ENCODE measurements at places on chromosomes 3 and 15.

DNA sequence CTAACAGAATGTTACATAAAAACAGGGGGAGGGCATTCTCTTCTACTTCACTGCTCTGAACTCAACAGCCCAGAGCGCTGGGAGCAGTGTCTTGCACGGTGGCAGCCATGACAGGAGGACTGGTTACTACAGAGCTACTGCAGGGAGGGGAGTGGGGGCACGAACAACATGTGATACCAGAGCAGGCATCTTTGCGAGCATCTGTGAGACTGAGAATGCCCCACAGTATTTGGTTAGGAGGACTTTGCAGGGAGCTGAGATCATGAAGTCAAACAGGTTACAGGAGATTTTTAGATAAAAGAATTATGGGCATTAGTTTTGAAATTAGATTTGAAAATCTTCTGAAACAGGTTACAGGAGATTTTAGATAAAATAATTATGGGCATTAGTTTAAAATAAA lies 58.8 kb upstream of the GOLGA8B start:
- DNase-seq = no peak

DNA sequence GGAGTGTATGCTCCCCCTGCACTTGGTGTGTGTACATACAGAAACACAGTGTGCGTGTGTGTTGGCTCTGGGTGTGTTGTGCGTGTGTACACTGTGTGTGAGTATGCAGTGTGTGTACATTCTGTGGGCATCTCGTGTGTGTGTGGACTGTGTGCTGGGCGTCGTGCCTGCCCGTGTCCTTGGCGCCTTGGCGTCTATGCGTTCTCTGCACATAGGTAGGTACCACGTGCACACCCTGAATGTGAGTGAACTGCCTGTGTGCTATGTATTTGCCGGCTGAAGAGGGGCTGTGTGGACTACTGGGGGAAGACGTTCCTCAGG lies 481 bp upstream of the ECE2 start:
- no peak for DNase-seq

DNA sequence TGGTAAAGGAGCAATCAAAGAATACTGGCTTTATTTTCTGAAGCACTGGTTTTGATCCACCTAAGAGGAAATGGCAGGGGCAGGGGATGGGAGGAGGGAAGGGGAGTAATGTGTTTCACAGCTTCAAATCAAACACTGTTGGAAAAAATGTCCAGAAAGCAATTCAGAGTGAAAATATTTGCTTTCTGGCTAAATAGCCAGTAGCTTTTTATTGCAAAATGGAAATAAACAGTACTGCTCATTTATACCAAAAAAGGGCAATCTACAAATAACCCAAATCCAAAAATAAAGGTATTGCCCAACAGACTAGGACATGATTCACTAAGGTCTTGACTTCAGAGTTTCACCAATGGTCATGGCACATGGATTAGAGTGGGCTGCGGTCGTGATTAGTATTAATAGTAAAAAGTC lies 279.3 kb upstream of the THBS1 start:
- DNase-seq = no peak

DNA sequence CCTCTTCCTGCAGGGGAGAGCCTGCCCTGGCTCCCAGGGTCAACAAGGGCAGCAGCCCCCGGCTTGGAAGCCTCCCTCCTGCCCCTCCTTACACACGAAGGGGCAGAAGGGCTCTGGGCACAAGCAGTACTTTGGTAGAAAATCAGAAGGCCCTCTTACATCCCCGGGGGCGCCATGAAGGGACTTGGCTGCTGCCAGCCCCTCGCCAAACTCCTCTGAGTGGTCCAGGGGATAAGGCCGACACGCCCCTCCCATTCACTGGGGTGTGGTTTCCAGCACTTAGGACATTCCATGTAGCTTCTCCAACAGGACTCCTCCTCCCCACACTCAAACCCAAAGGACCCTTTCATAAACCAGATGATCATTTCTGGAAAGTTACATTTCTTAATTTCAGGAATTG lies 1.2 kb upstream of the ST8SIA2 start:
- no peak for DNase-seq

DNA sequence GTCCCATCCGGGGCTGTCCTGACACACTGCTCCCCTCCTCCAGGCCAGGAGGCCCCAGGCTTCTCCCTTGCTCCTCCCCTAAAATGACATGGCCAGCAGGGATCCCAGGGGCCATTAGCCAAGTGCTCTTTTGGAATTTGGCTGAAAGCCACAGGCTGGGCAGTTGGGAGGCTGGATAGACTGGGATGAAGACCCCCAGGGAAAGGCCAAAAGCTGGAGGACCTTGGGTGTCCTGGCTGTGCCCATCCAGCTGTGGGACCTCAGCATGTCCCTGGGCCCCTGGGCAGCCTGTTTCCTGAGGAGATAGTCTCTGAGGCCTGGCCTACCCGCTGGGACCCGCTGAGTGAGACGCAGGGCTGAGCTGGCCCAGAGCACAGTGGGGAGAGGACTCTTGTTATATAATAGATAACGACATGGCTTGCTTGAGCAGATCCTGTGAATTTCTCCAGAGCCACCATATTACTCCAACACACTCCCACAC lies 5.7 kb upstream of the PDE8A start:
- no peak for DNase-seq

DNA sequence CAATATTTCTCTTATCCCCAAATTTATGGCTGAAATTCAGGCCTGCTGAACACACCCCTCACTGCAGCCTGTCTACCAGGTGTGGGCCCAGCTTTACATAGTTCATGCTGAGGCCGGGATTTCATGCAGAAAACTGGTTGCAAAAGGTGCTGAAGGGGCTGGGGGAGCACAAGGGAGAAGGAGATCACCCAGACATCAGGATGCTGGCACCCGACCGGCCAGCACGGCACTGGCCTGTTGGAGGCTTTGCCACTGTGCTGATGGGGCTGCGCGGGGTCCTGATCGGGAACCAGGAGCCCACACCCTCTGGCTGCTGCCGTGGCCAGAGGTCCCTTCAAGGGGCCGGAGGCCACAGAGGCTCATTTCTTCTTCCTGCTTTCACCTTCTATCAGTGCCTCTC lies 177.9 kb upstream of the C2CD4B start:
- DNase-seq = no peak

DNA sequence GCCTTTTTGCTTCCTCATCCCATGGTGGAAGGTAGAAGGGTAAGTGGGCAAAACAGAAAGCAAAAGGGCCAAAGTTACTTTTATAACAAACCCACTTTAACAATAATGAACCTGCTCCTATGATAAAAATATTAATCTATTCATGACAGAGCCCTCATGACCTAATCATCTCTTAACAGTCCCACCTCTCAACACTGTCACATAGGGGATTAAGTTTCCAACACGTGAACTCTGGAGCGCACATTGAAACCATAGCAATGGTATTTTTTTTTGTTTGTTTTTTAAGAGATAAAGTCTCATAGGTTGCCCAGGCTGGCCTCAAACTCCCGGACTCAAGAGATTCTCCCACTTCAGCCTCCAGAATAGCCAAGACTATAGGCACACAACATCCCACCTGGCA lies 30.7 kb downstream of the KATNBL1 start:
- no peak for DNase-seq

DNA sequence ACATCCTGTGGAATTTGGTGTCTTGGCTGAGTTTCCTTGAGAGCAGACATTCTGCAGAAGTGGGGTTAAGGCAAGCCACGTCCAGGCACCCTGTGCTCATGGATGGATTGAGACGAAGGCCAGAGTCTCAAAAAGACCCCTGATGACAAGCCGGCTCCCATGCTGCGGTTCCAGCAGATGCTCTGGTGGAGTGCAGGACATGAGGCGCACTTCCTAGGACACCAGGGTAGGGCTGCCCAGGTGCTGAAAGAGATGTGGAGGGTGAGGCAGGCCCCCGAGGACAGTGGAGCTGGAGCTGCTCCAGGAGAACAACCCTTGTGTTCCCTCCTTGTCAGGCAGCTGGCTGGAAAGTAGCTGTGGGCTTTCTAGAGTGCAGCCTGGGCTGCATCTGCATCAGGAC lies 81.0 kb downstream of the ASB7 start:
- DNase-seq = no peak

DNA sequence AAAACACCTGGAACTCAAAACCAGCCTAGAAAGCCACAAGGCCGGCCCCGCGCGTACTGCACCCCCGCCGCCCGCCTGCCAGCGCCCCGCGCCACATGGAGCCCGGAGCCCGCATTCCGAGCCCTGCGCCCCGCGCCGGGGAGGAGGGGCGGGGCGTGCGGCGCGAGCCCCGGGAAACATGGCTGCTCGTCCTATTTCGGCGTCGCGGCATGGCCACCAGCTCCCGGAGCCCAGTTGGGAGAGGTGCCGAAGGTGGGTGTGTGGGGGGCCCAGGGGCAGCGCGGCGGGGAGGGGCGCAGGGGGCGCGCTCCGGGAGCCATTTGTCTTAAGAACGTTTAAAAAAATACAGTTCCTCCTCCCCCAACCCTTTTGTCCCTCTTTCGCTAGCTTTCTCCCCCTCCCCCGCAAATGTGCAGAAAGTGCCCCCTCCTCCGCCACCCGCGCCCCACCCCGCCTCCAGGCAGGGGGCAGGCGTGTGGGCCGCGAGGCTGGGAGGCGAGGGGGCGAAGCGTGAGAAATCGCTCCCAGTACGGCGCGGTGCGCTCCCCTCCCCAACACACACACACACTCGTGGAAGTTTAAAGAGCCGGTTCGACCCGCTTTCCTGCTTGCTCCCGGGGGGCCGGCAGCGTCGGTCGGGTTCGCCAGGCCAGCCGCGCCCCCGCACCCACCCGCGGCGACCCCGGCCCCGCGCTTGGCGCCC lies 2.5 kb downstream of the ANP32A start:
- no peak for DNase-seq

GRCh38 chr15:94457661-94458060 lies 226.3 kb downstream of the MCTP2 start:
- DNase-seq = no peak

- no peak for DNase-seq
Observed at GRCh38 chr15:55564347-55565145, 23.6 kb downstream of the PYGO1 start.

DNA sequence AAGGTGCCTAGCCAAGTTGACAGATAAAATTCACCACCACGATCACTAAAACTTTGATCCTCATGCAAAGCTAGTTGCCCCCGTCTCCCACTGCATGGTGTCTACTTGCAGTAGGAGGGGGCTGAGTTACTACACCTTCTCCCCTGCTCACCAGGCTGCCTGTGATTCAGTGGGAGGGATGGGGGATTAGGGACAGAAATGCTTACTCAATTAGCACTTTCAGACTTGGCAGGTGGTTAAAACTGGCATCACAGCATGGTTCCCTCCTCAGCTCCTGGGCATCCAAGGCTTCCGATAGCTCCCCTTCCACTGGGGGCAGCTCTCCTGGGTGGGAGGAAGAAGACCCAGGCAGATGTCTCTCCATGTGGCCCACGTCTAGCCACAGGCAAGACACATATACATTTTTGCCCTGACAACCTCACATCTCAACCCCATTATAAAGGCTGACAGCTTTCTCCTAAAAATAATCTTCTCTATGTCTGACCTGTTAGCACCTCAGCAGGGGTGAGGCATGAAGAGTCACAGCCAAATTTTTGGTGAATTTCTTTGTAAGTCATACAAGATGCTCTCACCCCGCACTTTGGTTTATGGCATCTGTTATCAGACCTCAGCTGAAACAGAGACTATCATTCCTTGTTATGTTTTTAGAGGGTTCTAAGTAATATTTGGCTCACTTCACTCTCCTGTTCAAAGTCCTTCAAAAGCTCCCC lies 369.0 kb downstream of the SV2B start:
- no peak for DNase-seq

GRCh38 chr15:60781211-60781713 lies 302.3 kb upstream of the ICE2 start:
- no peak for DNase-seq

DNA sequence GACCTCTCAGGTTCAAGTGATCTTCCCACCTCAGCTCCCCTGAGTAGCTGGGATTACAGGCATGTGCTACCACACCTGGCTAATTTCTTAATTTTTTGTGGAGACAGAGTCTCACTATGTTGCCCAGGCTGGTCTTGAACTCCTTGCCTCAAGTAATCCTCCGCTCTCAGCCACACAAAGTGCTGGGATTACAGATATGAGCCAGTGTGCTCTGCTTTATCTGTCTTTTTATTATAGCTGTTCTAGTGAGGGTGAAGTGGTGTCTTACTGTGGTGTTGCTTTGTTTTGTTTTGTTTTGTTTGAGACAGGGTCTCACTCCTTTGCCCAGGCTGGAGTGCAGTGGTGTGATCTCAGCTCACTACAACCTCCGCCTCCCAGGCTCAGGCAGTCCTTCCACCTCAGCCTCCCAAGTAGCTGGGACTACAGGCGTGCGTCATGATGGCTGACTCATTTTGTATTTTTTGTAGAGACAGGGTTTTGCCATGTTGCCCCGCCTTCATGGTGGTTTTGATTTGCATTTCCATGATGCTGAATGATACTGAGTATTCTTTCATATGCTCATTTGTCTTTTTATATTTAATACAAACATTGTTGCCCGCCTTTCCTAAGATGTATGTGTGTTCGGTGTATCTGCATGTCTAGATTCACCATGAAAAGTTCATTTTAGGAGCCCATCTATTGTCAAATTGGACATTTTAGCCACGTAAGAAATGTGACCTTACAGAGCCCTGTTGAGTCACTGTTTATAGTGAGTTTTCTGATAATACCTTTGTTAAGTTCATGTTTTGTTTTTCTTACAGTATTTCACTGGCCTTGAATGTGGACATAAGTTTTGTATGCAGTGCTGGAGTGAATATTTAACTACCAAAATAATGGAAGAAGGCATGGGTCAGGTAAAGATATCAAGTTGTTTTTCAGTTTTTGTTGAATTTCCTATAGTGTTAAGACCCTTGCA lies 80.6 kb downstream of the ARIH1 start:
- no peak for DNase-seq

- DNase-seq = no peak
Observed at GRCh38 chr3:193843474-193844301, 250.7 kb downstream of the OPA1 start.

DNA sequence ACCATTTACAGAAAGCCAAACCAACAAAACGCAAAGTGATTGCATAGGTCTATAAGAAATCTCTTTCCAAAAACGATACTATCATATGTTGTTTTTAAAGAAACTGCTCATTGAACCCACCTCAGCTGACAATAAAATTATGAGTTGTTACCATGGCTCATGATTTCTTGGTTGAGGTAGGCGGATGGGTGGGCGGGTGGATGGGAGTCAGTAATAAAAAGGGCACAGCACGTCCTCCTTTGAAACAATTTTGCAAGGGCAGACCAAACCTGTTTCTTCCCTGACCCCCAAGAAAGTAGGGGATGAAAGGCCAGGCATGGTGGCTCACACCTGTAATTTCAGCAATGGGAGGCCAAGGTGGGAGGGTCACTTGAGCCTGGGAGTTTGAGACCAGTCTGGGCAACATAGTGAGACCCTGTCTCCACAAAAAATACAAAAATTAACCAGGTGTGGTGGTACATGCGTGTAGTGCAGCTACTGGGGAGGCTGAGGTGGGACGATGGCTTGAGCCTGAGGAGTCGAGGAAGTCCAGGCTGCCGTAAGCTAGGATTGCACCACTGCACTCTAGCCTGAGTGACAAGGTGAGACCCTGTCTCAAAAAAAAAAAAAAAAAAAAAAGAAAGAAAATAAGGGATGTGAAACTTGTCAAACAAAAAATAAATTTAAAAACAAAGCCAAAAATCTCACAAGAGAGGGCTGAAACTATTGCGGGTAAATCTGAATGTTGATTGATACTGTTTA lies 2.1 kb downstream of the ABHD10 start:
- DNase-seq = no peak

Measured in NCI-H2081 treated with DMSO at 0.1 percent for 48 hours (cell line).